CD4-positive, alpha-beta T cell treated with Interleukin-4 for 1 hour (primary cell): ENCODE measurements at places on chromosomes 7 and 10.

GRCh38 chr10:116672891-116673290, 52.1 kb downstream of the PNLIPRP2 start:
- DNase-seq = no peak

DNA sequence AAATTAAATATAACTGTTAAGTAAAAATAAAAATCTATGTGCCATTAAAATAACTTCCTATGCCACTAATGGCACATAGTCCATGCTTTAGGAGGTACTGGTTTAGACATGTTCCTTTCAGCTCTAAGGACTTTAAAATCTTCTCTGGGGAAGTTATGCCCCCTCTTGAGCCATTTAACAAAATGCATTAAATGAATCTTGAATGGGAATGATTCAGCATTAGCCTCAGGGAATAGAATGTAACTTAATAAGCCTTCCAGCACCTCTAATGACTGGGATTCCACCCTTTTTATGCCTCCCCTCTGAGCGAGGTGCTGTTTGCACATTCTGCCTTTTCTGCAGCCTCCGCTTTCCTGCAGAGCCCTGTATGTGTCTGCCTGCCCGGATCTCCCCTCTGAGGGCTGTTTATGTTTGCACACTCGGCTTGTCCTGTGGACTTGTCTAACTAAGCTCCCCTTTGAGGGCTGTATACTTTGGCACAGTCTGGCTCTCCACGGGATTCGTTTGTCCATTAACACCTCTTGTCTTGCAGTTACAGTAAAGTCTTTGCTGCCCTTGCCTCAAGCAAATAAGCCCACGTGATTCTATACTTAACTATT, 108.4 kb upstream of the HPS1 start:
- no peak for DNase-seq

GRCh38 chr7:152355474-152356057, 80.2 kb downstream of the KMT2C start:
- DNase-seq = no peak

DNA sequence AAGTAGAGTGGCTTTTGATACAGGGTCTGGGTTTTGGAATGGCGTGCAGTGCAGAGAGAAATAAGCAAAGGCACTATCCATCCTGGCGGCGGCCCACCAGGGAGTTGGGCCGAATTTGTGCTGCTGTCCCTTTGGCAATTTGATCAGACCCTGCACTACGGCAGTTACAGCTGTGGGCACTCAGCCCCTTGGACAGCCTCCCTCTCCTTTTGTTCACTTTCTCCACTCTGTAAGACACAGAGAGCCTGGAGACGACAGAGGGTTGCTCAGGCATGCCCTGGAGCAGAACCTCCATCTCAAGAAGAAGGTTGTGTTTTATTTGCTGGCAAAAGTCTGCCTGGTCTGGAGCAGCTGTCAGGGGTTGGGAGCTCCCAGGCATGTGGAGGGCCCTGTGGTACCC, 55.8 kb downstream of the LHPP start:
- no peak for DNase-seq

DNA sequence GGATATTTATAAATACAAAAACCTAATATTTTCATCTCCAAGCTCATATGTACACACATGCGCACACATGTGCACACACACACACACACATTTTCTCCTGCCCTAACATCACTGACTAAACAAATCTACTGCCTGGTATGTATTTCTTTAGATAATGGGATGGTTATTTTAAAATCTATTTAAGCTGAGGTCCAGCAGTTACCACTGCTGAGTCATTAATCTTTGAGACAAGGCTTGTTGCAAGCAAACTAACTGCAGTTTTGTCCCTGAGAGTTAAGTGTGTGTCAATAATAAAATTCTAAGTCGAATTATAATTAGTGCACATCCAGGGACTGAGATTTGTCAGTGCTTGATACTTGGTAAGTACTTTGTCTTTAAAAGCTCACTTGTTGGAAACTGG, 135.1 kb downstream of the VPS50 start:
- DNase-seq = no peak

DNA sequence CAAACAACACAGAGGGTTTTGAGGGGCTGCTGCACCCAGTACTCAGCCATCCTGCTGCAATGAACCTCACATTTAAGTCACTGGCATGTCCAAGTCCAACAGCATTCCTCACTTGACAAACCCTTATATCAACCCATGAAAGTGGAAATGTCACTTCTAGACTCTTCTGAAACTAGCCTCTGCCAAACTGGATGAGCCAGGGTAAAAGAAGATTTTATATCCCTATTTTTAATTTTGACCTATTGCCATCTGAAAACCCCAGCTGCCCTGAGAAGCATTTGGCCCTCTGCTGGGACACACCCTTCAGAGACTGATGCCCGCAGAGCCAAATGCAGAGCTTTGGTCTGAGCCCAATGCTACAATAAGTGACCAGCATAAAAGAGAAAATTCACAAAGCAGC, 201.1 kb downstream of the ANK3 start:
- no peak for DNase-seq

- DNase-seq = no peak
Observed at GRCh38 chr7:147607157-147607800, 983.3 kb upstream of the C7orf33 start.

- DNase-seq = no peak
Observed at GRCh38 chr10:91049988-91050360, 129.1 kb upstream of the ANKRD1 start.

DNA sequence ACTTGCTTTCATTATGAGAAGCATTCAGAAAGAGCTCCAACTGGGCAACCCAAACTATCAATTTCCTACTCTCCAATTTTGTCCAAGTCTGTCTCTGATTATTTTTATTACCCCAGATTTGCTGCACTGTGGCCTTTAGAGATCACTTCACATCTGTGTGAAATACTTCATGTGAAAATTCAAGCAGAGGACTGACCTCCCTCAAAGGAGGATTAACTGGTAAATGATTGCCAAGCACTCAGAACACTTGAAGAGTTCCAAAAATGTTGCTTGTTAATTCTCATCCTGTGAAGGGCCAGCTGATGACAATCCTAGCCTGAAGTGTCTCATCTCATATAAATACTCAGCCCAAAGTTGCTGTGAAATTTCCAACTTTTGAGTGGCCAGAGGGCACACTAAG, 182.8 kb upstream of the DGKB start:
- no peak for DNase-seq

GRCh38 chr10:97066877-97067555, 118.7 kb downstream of the SLIT1 start:
- DNase-seq = no peak

DNA sequence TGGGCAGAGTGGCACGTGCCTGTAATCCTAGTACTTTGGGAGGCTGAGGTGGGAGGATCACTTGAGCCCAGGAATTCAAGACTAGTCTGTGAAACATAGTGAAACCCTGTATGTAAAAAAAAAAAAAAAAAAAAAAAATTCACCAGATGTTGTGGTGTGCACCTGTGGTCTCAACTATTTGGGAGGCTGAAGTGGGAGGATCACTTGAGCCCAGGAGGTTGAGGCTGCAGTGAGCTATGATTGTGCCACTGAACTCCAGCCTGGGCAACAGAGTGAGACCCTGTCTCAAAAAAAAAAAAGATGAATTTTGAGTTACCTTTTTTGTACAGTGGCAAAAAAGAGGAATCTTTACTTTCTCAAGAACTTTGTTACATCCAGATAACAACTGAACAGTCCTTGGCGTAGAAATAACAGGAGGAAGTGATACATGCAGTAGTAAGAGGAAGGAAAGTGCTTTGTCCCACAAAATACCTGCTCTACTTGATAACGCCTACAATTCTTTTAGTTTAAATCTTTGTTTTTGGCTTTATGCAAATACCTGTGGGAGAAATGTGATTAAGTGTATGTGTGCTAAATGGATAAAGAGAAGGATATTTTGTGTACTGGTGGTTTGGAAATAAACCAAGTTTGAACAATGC, 29.3 kb downstream of the SPAG6 start:
- no peak for DNase-seq

GRCh38 chr7:128073671-128074310, 42.6 kb upstream of the LRRC4 start:
- no peak for DNase-seq

DNA sequence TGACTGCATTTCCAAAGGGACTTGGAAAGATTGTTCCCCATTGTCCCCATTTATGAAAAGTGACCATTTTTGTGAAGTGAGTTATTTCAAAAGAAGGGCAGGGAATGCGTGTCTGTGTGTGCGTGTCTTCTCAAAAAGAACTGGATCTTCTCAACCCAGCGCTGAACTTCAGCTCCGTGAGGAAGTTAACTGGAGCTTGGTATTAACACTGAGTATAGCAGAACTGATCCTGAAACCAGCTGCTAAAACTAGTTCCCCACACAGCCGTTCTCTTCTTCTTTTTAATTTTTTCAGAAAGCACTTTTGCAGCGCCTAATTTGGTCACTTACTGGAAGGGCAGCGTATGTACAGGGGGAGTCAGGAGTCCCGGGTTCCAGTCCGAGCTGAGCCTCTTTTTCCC, 45.8 kb upstream of the PLEKHA1 start:
- DNase-seq = peak; percentile 3
